ENCODE measurements at places on chromosomes 4 and X.

GRCh38 chr4:123776267-123776666 is 379.7 kb downstream of the SPRY1 start:
- DNase-seq: no peak

DNA sequence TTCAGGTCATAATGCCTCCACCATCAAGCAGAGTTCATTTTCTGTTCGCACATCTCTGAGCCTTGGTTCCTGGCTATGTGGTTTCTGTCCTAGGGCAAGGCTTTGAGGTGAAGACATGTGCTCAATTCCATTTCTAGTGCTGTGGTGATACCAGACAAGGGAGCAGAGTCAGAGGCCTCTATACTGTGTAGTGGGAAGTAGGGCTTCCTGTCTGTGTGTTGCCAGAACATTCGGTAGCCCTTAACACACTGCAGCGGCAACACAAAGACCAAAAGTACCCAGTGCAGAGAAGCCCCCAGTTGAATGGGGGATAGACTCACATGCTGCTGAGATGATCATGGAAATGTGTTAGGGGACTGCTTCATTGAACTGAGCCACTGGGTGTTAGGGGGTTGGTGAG is 56.4 kb downstream of the STARD8 start:
- no peak for DNase-seq

- DNase-seq: no peak
Observed at GRCh38 chrX:103330681-103331288, 746 bp downstream of the TCEAL7 start.

DNA sequence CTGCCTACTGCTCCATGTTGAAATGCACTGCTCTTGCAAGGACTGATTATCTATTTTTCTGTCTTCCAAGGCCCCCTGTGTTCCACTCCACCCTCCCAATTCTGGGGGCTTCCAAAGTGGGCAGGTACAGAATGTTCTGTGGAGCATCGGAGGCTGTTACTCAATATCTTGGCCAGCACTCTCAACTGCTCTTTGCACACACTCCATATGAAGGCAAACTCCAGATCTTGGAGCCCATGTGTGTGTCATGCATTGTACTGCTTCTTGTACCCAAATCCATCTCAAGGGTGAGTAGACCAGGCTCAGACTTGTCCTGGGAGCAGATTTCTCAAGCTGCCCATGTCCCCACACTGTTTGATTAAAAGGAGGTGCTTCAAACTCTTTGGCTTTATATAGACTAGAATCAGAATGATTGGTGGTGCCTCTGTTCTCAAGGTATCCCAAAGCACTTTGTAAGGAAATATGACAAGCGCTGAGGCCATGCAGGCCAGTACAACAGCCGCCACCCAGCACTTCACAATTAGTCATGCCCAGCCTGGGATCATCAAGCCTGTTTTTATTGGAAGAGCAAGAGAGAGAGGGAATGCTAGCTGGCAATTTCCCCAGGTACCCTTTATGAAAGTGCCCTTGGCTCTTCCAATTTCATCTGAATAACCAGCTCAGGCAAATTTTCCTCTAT is 44.3 kb downstream of the AR start:
- DNase-seq: no peak

GRCh38 chr4:153204728-153205648 is 745 bp downstream of the TRIM2 start:
- DNase-seq: no peak

DNA sequence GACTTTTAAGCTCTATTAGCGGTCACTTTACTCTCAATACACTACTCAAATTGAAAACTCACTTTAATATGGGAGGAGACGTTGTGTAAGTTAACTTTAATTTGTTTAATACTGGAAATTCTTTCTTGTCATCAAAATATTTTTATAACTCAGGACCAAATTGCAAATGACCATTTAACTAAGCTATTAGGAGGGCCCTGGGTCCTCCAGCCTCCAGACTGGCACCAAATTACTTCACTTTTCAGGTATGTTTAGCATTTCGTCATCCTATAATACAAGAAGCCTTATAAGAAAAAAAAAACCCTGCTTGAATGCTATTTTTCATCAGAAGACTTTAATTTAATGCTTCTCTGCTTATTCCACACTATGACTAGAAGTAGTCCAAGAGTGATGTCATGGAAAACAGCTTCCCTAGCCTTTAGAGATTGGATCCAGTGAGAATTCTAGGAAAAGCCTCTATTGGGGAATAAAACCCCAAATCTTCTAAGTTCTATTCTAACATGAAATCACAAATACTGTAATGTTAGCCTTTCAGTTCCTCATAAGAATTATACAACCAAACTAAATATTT is 6.6 kb downstream of the KLHL15 start:
- no peak for DNase-seq

- DNase-seq: no peak
Observed at GRCh38 chr4:78653655-78654054, 102.1 kb downstream of the ANXA3 start.

DNA sequence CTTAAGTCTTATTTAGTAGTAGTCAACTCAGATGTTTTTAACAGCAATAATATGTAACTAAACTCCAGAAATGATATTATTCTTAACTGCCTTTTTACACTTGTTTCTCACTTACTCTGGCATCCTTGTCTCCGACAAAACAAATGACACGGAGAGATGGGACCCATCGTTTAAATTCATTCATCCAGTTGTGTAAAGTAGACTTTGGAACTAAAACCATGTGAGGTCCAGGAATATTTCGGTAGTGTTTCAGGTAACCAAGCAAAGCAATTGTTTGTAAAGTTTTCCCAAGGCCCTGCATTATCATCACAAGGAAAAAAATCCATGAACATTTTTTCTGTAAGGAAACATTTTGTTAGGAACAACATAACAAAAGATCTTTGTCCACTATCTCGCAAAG is 11.6 kb downstream of the SMARCA1 start:
- DNase-seq: no peak

DNA sequence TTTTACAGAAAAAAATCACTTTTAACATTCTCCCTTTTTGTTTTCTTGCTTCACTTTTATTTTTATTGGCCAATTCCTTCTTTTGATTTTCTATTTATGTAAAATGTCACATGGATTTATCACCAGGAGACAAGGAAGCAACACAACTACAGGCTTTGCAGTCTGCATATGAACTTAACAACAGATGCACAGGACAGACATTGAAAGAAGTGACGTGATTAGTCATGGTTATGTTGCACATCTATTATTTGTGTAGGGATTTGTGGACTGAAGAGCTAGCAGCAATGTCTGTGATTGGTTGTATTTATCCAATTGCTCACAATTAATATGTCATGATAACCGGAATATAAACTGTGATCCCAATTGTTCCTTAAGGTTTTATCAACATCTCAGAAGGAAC is 147.8 kb upstream of the KLF3 start:
- DNase-seq: no peak

- DNase-seq: no peak
Observed at GRCh38 chr4:149136951-149137620, 678.6 kb downstream of the IQCM start.

DNA sequence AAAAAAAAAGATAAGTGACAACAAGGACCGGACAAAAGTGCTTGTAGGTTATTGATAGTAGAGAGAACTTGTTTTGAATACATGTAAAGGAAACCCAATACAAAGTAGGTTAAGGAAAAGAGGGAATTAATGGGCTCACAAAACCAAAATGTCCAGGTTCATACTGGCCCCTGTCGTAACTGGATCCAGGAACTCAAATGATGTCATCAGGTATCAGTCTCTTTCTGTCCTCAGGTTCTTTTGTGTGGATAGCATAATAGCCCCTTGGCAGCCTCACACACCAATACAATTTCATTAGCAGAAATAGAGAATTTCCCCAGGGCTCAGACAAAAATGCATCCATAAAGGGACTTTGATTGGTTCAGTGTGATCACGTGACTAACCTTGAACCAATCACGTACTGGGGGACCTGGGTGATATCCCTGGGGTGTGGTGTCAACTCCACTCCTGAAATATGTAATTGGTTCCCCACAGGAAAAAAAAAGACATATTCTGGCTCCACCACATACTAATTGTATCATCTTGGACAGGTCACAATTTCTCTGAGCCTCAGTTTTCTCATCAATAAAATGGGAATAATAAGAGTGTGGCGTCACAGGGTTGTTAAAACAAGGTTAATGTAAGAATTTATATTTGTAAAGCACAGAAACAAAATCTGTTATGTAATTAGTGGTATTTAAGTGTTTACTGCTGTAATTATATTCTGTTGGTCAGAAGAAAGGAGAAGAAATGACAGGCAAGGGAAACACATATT is 174.8 kb downstream of the PDGFRA start:
- no peak for DNase-seq

GRCh38 chr4:8675906-8676305 is 83.3 kb downstream of the CPZ start:
- no peak for DNase-seq

- DNase-seq: no peak
Observed at GRCh38 chr4:1126506-1126905, 13.1 kb upstream of the RNF212 start.

- no peak for DNase-seq
Observed at GRCh38 chrX:24153178-24153795, 3.8 kb downstream of the ZFX start.

DNA sequence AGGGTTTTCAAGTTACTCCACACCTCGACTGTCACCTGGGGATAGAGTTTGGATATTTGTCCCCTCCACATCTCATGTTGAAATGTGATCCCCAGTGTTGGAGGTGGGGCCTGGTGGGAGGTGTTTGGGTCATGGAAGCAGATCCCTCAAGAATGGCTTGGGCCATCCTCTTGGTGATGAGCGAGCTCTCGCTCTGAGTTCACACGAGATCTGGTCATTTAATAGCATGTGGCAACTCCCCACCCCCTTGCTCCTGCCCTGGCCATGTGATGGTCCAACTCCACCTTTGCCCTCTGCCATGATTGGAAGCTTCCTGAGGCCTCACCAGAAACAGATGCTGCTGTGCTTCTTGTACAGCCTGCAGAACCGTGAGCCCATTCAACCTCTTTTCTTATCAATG is 8.3 kb downstream of the CTAG1A start:
- no peak for DNase-seq

GRCh38 chr4:132792310-132792709 is 356.8 kb upstream of the PCDH10 start:
- no peak for DNase-seq

DNA sequence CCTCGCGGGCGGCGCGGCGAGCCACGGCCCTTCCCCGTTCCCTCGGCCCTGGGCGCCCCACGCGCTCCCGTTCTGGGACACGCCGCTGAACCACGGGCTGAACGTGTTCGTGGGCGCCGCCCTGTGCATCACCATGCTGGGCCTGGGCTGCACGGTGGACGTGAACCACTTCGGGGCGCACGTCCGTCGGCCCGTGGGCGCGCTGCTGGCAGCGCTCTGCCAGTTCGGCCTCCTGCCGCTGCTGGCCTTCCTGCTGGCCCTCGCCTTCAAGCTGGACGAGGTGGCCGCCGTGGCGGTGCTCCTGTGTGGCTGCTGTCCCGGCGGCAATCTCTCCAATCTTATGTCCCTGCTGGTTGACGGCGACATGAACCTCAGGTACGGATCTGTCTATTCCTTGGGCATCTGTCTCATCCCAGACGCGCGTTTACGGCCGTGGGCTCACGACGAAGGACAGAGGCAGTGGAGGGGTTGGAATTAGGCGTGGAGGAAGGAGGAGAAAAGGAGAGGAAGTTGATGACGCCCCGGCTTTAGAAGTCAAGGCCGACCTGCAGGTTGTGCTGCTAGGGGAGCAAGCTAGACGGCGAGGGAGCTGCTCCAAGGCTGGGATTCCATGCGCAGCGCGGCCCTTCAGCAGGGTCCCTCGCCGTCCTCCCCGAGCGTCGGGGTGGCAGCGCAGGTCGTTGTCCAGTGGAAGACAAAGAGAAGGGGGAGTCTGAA is 792 bp downstream of the SLC10A4 start:
- DNase-seq: no peak
